ENCODE measurements at places on chromosomes 4 and X. TPM values are rescaled to one million over a fixed set of nuclear protein-coding genes. Genes with fewer than 3 reads are reported as not detected.
A peak's percentile ranks its signal among the peaks of the same experiment; 100 is the strongest.

The CXCL11 gene
- total RNA-seq = not detected

The SCRG1 gene
- total RNA-seq = 0.12 TPM

- DNase-seq = no peak
Measured at GRCh38 chrX:20829665-20830491, 544.3 kb upstream of the CNKSR2 start.

DNA sequence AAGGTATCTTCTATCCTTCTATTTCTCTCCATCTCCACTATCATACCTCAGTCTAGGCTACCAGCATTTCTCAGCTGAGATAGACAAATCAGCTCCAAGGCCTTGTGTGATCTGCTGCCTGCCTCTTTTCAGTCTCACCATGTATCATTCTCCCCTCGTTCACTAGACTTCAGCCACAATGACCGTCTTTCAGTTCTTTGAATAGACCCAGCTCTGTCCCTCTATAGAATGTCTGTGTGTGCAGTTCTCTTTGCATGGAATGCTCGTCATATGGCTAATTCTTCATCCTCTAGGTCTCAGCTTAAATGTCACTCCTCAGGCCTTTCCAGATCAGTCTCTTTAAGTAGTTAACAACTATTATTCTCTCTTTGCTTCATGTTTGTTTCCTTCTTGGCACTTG lies 6.5 kb downstream of the IGBP1 start:
- no peak for DNase-seq

The SMIM10L2A gene
- total RNA-seq = 1.2 TPM

DNA sequence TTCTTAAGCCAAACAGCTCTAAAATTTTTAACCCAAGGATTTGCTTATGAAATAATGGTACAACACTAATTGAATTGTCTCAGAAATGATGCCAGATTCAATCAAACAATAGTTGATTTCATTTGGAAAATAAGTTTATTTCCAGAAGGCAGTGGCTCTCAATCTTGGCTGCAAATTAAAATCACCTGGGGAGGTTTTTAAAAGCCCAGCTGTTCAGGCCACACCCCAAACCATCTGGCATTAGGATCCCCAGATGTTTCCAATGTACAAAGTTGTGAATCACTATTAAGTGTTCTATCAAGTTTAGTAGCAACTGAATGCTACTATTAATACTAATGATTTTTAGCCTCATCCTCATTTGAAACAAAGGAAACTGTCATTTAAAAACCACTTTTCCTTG lies 22.2 kb downstream of the TMEM184C start:
- no peak for DNase-seq

GRCh38 chr4:155564880-155565279 lies 101.8 kb upstream of the GUCY1A1 start:
- no peak for DNase-seq

DNA sequence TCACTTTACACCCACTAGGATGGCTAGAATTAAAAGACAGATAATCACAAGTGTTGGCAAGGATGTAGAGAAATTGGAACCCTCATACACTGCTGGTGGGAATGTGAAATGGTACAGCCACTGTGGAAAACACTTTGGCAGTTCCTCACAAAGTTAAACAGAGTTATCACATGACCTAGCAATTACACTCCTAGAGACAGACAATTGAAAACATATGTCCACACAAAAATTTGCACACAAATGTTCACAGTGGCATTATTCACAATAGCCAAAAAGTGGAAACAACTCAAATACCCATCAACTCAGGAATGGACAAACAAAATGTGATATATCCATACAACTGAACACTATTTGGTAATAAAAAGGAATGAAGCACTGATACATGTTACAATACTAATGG lies 5.7 kb downstream of the ZNF280C start:
- DNase-seq = no peak

The CSAG1 gene
- not detected for total RNA-seq

- DNase-seq = peak; percentile 78
Measured at GRCh38 chrX:154486396-154487207, at the start of gene UBL4A. UBL4A (minus strand) TSS chrX:154486615; CDS start chrX:154486584, 31 bp downstream.

DNA sequence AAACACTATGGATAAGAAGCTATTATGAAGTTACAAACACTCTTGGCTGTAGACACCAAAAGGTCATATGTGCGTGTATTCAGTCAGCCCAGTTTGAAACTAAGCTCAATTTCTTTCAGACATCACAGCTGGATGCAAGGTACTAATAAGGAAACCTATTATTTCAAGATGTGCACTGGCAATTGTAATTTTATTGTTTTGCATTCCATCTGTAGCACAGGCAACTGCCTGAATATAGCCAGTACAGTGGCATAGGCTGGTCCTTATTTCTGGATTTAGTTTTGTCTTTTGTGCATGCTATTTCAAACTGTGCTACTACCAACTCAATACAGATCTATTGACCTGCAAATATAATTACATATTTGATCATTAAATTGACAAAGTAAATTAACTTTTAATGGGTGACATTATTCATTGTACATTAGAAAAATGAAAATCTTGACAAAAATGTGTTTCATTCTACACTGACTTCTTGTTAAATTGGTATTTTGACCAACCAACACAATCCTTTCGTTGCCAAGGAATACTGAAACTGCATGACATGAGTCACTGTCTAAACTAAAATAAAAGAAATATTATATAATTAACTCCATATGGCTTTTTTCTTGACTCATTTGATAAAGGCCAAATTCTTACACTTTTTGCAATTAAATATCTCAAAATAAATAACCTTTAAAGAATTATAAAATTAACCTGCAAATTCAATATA lies 594.3 kb upstream of the ADGRL3 start:
- DNase-seq = no peak

- no peak for DNase-seq
Measured at GRCh38 chr4:123666486-123666885, 269.9 kb downstream of the SPRY1 start.

The XKRX gene
- not detected for total RNA-seq

DNA sequence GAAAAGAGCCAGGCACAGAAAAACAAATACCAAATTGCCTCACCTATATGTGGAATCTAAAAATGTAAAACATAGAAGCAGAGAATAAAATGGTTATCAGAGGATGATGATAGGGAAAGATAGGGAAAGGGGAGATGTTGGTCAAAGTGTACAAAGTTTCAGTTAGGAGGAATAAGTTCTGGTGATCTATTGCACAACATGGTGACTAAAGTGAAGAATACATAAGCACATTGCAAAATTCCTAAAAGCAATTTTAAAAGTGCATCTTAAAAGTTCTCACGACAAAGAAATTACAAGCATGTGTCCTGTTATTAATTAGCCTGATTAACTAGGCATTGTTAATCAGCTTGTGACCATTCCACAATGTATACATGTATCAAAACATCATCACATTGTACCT lies 136.0 kb downstream of the GABRG1 start:
- no peak for DNase-seq

DNA sequence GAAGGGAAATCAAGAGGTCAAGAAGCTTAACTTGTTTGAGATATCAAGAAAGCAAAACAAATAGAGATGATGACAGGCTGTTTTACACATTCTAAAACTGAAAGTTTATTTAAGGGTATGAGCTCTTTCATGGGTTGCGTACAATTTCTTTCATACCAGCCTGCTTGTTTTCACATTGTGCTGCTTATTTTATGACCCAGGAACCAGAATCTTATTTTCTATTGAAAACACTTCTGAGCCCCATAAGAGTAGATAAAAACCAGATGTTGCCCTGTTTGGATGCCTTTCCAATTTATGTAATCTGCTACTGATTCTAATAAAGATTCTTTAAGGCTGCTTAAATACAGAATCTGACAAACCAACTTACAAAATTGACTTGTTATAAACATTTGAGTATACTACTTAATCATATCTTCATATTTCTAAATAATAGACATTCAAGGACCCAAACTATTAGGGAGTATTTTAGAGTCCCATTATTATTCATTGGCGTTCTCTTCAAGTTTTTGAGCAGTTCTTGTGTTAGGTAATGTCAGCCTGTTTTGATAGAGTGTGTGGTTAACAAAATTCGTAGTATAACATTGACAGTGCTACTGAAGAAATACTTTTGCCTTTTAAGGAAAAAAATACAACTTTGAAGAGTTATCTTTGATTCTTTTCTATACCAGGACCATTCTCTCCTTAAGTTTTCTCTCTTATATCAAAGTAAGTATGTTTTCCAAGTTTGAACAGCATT lies 74.4 kb downstream of the PDLIM5 start:
- no peak for DNase-seq

DNA sequence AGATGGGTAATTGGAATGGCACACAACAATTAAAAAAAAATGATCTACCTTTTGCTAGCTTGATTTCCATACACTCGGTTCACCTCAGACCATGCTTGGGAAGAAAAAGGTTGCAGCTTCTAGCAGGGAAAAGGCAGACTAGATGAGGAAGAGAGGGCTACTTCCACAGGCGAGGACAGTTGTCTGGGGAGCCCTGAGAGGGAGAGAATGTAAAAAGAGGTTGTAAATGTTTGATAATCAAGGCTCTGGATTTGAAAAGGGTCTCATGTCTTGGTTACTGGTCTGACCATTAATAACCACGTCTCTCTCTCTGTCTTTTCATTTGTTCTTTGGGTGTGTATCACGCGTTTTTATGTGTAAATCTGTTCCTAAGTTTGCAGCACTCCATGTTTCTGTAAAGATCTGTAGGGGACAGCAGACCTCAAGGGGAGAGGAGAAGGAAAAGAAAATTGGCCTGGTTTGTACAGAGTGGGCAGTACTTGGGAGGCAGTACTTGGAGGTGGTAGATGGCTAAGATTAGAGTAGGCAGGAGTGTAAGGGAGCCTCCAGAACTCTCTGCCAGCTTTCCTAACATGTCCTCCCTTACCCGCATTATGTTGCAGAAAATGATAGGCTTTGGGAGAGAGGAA lies 750 bp downstream of the ARMCX5 start:
- DNase-seq = no peak

DNA sequence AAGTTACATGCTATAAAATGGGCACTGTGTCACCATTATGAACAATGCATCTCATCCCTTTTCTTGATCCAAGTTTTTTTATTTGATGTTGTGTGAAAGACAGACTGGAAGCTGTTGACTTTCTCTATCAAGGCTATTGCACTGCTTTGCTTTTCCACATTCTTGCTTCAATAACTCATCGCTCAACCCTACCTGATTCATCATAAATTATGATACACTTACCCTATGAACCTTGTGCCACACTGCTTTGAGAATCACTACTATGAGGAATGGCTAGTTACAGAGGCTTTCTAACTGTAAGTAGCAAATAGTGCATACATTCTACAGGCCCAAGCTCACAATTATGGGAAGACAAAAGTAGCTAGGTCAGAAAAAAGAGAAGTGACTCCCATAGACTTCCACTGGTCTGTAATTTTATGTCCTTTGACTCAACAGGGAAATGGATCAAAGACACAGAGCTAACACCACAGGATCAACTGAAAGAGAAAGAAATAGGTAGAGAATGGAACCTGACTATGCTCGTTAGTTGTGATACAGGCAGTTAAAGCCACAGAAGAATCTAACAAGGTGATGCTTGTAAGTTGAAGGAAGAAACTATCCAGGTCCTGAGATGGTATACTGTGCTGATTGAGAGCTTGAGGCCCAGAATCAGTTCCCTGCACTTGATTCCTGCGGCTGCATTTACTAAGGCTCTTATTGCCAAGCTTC lies 163.5 kb downstream of the PPP3CA start:
- DNase-seq = no peak

- DNase-seq = no peak
Measured at GRCh38 chrX:131067216-131067615, 9.1 kb downstream of the ARHGAP36 start.

- no peak for DNase-seq
Measured at GRCh38 chr4:103012060-103012459, 7.4 kb downstream of the SLC9B1 start.

DNA sequence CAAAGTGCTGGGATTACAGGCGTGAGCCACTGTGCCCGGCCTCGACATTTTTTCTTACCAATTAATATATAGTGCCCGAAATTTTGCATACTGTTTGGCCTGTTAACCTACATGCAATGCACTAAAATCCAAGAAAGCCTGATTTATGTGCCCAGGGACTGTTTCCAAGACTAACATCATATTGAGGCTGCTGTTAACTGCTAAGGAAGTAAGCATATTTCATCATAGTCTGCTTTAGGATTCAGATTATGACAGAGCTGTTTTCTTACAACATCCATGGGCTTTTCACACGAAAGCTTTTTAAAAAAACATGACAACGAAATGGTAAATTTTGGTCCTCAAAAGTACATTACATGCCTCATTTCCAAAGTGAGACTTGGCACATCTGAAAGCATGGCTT lies 84.4 kb downstream of the STOX2 start:
- no peak for DNase-seq

DNA sequence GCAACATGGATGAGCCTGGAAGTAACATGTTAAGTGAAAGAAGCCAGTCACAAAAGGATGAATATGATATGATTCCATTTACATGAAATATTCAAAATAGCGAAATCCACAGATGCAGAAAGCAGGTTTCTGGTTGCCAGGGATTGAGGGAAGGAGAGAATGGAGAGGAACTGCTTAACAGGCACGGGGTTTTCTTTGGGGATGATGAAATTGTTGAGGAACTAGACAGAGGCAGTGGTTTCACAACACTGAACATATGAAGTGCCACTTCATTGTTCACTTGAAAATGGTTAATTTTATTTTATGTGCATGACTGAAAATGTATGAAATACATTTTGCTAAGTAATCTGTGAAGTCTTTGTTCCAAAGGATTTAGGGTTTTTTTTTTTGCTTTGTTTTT lies 182.5 kb upstream of the TBL1X start:
- no peak for DNase-seq

DNA sequence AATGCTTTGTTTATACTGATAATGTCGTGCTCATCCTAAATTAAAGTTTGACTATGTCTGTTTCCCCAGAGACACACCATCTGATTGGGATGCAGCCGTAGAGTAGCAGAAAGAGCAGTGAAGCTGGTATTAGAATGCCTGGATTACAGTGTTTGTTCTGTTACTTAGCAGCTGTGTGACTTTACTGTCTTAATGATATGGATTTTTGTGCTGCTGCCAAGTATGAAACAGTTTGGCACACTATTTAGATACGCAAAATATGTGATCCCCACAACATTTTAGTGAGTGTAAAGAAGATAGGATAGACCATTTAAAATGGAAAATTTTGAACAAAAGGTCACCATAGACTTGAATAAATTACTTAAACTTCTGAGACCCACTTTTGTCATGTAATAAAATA lies 1.2 kb upstream of the CHIC1 start:
- no peak for DNase-seq

The PPAT gene
- total RNA-seq = 3.7 TPM

The ZCCHC18 gene
- 0.42 TPM for total RNA-seq

The RASSF6 gene
- total RNA-seq = not detected

DNA sequence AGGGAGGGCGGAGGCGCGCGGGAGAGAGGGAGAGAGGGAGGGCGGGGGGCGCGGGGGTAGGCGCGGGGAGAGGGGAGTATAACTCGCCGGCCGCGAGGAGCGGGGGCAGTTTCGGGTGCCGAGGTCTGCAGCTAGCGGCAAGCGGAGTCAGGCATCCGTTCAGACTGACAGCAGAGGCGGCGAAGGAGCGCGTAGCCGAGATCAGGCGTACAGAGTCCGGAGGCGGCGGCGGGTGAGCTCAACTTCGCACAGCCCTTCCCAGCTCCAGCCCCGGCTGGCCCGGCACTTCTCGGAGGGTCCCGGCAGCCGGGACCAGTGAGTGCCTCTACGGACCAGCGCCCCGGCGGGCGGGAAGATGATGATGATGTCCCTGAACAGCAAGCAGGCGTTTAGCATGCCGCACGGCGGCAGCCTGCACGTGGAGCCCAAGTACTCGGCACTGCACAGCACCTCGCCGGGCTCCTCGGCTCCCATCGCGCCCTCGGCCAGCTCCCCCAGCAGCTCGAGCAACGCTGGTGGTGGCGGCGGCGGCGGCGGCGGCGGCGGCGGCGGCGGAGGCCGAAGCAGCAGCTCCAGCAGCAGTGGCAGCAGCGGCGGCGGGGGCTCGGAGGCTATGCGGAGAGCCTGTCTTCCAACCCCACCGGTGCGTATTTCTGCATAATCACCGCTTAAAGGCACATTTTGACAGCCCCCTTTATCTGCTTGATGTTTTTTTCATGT lies at the start of gene POU4F2:
Gene POU4F2 (plus strand): TSS at position 108 of the 720 bp plus-strand sequence. CDS start 248 bp downstream, at position 356.
- DNase-seq = no peak

Data from heart left ventricle (tissue), 16 donors.